ENCODE measurements at places on chromosomes 1 and 21. TPM values are rescaled to one million over a fixed set of nuclear protein-coding genes. Genes with fewer than 3 reads are reported as not detected.

The NEGR1 gene
- not detected for total RNA-seq

The RHD gene
- not detected for total RNA-seq

The IVL gene
- total RNA-seq = not detected

The PKP1 gene
- total RNA-seq = not detected

The TFF2 gene
- total RNA-seq = 1.2 TPM

DNA sequence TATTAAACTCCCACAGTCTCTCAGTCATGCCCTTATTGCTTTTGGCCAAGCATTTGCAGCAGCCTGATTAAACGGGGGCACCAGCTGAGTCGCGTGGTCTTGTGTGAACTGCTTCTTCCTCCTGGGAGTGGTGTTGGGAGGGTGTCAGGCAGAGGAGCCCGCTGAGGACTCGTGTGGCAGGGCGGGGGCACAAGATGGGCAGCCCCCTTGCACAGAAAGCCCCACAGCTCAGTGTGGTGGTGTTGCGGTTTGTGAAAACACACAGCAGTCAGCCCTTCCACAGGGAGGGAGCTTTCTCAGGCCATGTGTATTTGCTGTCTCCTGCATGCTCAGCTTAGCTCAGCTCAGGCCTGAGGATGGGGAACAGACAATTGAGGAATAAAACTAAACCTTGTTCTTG lies 22.4 kb downstream of the PEX14 start:
- H3K4me1 ChIP-seq = 0 out of 2 replicates have a peak, but pooled peaks cover 7% of the 10 kb centered on the region
- no peak overlapping the region for H3K27ac ChIP-seq
- H3K4me3 ChIP-seq = no peak overlapping the region
- DNase-seq = no peak
- no peaks in the 10 kb centered on the region for H3K36me3 ChIP-seq

DNA sequence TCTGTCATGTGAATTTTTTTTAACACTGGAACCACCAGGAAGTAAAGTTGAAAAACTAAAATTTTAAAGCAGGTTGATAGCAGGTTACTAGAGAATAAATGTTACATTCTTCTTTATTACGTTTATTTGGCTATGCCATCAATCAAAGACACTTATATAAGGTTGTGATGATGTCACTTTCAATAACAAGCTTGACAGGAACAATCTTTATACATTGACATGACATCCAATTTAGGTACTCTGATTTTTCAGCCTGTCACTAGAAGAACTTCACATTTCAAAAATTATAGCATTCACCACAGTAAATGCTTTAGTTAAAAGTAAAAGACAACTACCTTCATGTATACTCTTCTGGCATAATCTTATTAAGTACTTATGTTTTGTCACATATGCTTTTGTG lies 696.8 kb upstream of the NCAM2 start:
- DNase-seq = no peak
- H3K27ac ChIP-seq = no peak overlapping the region
- H3K27me3 ChIP-seq = no peaks in the 10 kb centered on the region
- no peak overlapping the region for H3K4me3 ChIP-seq

DNA sequence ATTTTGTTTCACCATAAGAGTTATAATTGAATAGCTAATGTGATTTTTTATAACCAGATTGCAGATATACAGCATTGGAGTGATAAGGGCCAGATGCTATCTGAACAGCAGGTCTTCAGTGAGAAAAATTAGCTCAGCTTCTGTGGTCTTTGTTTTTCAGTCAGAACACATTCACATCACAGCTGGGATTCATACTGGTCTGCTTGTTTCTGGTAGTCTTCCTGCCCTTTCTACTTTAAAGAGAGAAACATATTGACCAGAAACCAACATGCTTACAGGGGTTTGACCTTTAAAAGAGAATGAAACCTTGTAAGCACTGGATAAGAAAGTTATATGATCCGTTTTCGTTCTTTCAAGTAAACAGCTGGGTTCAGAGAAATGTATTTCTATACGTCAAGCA lies 213.7 kb upstream of the TMPRSS15 start:
- no peak for DNase-seq
- no peaks in the 10 kb centered on the region for H3K27me3 ChIP-seq
- no peaks in the 10 kb centered on the region for H3K4me1 ChIP-seq
- no peak overlapping the region for H3K27ac ChIP-seq

DNA sequence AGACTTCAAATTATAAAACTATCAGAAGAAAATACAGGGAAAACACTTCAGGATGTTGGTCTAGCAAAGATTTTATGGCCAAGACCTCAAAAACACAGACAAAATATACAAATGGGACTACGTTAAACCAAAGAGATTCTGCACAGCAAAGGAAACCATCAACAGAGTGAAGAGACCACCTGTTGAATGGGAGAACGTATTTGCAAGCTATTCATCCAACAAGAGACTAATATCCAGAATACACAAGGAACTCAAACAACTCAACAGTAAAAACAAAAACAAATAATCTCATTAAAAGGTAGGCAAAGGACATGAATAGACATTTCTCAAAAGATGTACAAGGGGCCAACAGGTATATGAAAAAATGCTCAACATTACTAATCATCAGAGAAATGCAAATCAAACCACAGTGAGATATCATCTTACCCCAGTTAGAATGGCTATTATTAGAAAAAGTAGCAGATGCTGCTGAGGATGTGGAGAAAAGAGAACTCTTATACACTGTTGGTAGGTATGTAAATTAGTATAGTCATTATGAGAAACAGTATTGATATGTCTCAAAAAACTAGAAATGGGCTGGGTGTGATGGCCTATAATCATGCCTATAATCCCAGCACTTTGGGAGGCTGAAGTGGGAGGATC lies 112.6 kb downstream of the LRIG2 start:
- H3K4me1 ChIP-seq = no peaks in the 10 kb centered on the region
- H3K36me3 ChIP-seq = no peaks in the 10 kb centered on the region
- no peaks in the 10 kb centered on the region for H3K27me3 ChIP-seq

GRCh38 chr1:224809613-224810012 lies 119.9 kb upstream of the DNAH14 start:
- no peak for DNase-seq
- H3K36me3 ChIP-seq = no peaks in the 10 kb centered on the region
- no peaks in the 10 kb centered on the region for H3K4me1 ChIP-seq
- H3K4me3 ChIP-seq = no peak overlapping the region

DNA sequence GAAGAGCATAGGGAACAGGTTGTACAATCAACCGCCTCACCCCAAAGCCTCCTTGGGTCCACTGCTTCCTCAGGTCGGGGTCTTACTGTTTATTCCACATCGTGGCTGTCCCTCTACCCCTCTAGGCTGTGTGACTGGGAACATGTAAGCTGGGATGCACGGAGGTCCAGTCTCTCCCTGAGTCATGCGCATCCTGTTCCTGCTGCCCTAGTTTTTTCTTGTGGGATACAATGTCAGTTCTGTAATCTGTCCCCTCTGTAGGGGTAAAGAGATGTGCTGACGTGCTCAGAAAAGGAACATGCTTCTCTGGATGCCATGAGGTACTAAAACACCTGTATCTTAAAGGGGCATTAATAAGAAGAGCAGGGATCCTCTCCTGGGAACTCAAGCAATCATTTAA lies 66.2 kb downstream of the SLC45A1 start:
- H3K27ac ChIP-seq = no peak overlapping the region
- no peak for DNase-seq
- H3K4me3 ChIP-seq = no peak overlapping the region
- H3K4me1 ChIP-seq = no peaks in the 10 kb centered on the region
- H3K36me3 ChIP-seq = peaks cover 3% of the 10 kb centered on the region

DNA sequence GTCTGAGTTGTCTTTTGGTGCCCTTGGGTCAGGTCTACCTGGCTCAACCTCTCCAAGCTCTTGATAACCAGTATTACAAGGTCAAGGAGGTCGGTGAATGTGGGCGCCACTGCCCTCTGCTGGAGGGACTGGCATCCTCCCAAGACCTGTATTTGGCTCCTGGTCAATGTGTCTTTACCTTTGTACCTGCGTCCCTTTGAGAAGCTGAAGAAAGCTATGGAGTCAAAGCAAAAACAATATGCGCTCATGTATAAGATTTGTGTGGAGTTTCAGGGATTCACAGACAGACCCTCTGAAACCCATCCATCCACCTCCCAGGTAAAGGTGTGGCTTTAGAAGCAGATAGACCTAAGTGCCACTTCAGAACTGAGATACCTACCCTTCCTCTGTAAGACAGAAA lies 61.8 kb upstream of the NBL1 start:
- no peaks in the 10 kb centered on the region for H3K4me1 ChIP-seq
- no peaks in the 10 kb centered on the region for H3K36me3 ChIP-seq
- no peak overlapping the region for H3K27ac ChIP-seq
- H3K4me3 ChIP-seq = no peak overlapping the region
- H3K27me3 ChIP-seq = no peaks in the 10 kb centered on the region

GRCh38 chr1:54275349-54275748 lies 75.4 kb downstream of the MRPL37 start:
- H3K27me3 ChIP-seq = no peaks in the 10 kb centered on the region
- H3K36me3 ChIP-seq = no peaks in the 10 kb centered on the region
- peaks cover 16% of the 10 kb centered on the region for H3K4me1 ChIP-seq
- DNase-seq = no peak

DNA sequence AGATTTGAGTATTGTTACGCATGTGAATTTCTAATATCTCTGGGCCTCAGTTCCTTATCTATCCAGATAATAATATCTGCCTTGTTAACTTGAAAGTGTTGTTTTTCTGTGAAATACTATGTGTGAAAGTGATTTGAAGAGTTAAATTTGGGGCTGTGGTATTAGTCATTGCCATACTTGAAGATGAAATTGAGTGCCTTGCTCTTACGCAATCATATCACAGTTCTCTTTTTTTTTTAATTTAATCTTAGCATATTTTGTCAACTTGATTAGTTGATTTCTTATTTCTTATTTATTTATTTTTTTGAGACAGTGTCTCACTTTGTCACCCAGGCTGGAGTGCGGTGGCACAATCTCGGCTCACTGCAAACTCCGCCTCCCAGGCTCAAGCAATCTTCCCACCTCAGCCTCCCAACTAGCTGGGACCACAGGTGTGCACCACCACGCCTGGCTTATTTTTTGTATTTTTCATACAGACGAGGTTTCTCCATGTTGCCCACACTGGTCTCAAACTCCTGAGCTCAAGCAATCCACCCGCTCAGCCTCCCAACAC lies 31.0 kb downstream of the AGO4 start:
- no peaks in the 10 kb centered on the region for H3K27me3 ChIP-seq
- no peaks in the 10 kb centered on the region for H3K4me1 ChIP-seq
- no peaks in the 10 kb centered on the region for H3K36me3 ChIP-seq
- no peak overlapping the region for H3K27ac ChIP-seq
- DNase-seq = no peak

DNA sequence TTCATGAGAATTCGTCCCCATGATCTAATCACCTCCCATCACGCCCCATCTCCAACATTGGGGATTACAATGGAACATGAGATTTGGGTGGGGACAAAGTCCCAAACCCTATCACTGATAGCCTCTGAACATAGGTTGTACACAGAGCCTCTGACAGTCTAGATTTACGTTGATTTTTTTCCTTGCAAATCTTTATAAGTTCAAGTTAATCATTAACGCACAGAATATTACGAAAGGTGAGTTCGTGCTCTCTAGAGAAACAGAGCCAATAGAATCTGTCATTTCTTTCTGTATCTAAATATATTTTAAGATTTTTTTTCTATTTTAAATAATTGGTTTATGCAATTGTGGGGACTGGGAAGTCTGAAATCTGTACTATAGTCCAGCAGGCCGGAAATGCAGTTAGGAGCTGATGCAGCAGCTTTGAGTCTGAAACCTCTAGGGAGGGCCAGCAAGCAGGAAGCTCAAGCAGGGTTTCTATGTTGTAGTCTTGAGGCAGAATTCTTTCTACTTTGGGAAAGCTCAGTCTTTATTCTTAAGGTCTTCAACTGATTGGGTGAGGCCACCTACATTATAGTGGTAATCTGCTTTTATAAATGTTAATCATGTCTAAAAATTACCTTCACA lies 61.0 kb downstream of the SELENOF start:
- H3K36me3 ChIP-seq = no peaks in the 10 kb centered on the region
- H3K4me1 ChIP-seq = peaks cover 9% of the 10 kb centered on the region

- no peak for DNase-seq
- H3K36me3 ChIP-seq = no peaks in the 10 kb centered on the region
- no peak overlapping the region for H3K27ac ChIP-seq
- 0 out of 2 replicates have a peak, but pooled peaks cover 3% of the 10 kb centered on the region for H3K4me1 ChIP-seq
- H3K27me3 ChIP-seq = peaks cover 1% of the 10 kb centered on the region
- no peak overlapping the region for H3K4me3 ChIP-seq
Measured at GRCh38 chr1:205481629-205482151, 22.8 kb upstream of the CDK18 start.

DNA sequence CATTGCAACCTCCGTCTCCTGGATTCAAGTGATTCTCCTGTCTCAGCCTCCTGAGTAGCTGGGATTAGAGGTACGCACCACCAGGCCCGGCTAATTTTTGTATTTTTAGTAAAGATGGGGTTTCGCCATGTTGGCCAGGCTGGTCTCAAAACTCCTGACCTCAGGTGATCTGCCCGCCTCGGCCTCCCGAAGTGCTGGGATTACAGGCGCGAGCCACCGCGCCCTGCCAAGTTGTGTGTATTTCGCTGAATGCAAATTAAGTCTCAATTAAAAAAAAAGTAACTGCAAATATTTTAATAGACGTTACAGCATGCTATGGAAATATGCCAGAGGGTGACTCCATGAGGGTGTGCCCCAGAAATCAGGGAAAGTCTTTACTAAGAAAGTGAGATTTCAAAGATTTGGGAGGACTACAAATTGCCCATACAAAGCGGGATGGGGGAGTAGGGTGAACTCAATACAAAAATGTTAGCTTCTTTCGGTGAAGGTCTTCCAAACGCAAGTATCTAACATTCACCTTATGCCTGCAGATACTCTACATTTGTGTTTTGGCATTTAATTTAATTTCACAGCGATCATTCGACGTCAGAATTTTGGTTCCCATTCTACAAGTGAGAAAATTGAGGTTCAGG lies 85.6 kb downstream of the NKAIN1 start:
- peaks cover 7% of the 10 kb centered on the region for H3K4me1 ChIP-seq
- DNase-seq = no peak
- H3K4me3 ChIP-seq = peak overlapping the region; percentile 9
- no peaks in the 10 kb centered on the region for H3K27me3 ChIP-seq
- H3K36me3 ChIP-seq = no peaks in the 10 kb centered on the region

All from Caco-2 (cell line).